Activated naive CD4-positive, alpha-beta T cell treated with anti-CD3 and anti-CD28 coated beads, Interleukin-2, amount 50 U/mL, for 72 hours (primary cell): ENCODE measurements at places on chromosomes 5 and 9. TPM values are rescaled to one million over a fixed set of nuclear protein-coding genes. Genes with fewer than 3 reads are reported as not detected.

- no peak for DNase-seq
Observed at GRCh38 chr5:98428806-98429205, 344.7 kb upstream of the RGMB start.

The DIAPH1 gene
- 184 TPM for total RNA-seq

DNA sequence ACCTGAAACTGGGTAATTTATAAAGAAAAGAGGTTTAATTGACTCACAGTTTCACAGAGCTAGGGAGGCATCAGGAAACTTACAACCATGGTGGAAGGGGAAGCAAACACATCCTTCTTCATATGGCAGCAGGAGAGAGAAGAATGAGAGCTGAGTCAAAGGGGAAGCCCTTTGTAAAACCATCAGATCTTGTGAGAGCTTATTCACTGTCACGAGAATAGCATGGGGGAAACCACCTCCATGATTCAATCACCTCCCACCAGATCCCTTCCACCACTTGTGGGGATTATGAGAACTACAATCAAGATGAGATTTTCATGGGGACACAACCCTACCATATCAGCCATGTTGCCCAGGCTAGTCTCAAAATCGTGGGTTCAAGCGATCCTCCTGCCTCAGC is 143.4 kb downstream of the FGF18 start:
- no peak for DNase-seq

The SLC36A3 gene
- total RNA-seq = not detected
